ENCODE measurements at places on chromosomes 16 and 17. TPM values are rescaled to one million over a fixed set of nuclear protein-coding genes. Genes with fewer than 3 reads are reported as not detected.

Gene SOX9
- total RNA-seq: 55.7 TPM

Gene NPIPB9
- total RNA-seq: 19.4 TPM

Gene NEUROD2
- total RNA-seq: not detected

GRCh38 chr16:57643910-57644309, 15.5 kb downstream of the ADGRG1 start:
- DNase-seq: no peak

GRCh38 chr16:68927018-68927417, 83.7 kb downstream of the TANGO6 start:
- no peak for DNase-seq

DNA sequence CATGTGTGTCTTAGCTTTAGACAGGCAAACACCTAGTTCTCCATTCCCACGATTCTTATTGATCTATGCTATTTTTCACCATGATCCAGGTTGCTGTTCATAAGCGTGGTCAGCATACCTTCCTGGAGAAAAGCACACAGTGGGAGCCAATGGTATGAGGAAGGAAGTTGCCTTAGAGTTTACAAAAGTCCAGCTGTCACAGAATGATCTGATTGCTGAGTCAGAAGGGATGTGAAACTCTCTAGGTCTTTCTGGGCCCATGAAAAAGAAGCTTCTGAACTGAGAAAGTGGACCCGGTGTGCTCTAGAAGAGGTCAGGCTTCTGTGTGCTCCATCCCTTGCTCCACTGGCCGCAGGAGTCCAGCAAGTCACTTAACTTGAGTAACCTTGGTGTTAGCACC, 71.0 kb upstream of the CCL1 start:
- no peak for DNase-seq

GRCh38 chr16:81921085-81921814, 90.0 kb downstream of the SDR42E1 start:
- DNase-seq: no peak

- no peak for DNase-seq
Observed at GRCh38 chr17:74677558-74678466, 34.9 kb downstream of the CD300LF start.

DNA sequence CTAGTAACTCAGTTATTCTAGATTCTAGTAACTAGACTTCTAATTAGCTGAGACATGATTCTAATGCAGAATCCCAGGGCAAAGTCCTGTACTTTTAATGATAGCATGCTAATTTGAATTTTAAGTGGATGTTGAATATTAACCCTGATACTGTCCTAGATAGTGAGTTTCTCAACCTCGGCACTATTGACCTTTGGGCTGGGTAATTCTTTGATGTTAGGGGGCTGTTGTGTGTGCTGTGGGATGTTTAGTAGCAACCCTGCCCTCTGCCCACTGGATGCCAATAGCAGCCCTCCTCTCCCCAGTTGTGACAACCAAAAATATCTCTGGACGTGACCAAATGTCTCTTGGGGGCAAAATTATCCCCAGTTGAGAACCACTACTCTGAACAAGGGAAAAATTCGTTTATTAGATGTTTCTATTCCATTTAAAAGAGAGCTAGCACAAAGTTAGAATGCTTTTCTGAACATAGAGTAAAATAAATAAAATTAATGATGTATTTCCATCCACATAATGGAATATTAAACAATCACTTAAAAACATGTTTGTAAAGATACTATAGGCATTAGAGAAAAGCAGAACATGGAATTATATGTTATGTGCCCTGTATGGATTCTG, 30.2 kb downstream of the SALL1 start:
- DNase-seq: no peak

DNA sequence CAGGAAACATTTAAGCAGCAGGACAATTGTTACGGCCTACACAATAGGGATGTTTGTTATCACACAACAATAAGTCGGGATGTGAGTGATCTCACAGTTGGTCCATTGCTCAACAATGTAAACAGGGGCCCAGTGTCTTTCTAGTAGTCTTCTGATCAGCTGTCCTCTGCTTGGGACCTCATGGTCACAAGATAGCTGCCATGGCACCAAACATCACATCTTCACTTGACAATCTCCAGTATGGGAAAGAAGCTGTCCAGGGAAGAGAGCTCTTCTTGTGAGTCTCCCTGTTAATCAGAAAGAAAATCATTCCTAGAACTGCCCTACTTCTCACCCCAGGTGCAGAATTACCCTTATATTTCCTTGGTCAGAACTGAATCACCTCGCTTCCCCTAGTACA, 6.3 kb upstream of the GPRC5B start:
- no peak for DNase-seq

- DNase-seq: no peak
Observed at GRCh38 chr17:72244494-72244893, 123.7 kb downstream of the SOX9 start.

GRCh38 chr17:33297643-33298042, 4.5 kb upstream of the ASIC2 start:
- no peak for DNase-seq

GRCh38 chr17:4540687-4541327, 14.4 kb downstream of the MYBBP1A start:
- DNase-seq: no peak

GRCh38 chr16:4401510-4401909, 14.9 kb downstream of the CORO7 start:
- no peak for DNase-seq

DNA sequence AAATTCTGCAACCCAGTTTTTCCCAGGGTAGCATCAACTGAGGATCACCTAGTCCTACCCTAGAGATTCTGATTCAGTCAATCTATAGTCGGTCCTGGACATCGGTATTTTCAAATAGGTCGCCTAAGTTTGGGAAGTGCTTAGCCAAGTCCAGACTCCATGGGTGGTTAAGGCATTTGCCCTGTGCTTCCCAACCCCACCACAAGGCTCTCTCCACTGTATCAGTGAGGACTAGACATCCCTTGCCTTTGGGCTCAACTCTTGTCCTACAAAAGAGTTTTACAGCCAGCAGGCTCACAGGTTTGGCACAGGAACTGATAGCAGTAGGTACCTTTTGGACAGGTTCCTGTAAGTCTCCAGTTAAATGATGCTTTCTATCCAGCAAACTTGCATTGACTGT, 13.8 kb downstream of the HYDIN start:
- DNase-seq: no peak

DNA sequence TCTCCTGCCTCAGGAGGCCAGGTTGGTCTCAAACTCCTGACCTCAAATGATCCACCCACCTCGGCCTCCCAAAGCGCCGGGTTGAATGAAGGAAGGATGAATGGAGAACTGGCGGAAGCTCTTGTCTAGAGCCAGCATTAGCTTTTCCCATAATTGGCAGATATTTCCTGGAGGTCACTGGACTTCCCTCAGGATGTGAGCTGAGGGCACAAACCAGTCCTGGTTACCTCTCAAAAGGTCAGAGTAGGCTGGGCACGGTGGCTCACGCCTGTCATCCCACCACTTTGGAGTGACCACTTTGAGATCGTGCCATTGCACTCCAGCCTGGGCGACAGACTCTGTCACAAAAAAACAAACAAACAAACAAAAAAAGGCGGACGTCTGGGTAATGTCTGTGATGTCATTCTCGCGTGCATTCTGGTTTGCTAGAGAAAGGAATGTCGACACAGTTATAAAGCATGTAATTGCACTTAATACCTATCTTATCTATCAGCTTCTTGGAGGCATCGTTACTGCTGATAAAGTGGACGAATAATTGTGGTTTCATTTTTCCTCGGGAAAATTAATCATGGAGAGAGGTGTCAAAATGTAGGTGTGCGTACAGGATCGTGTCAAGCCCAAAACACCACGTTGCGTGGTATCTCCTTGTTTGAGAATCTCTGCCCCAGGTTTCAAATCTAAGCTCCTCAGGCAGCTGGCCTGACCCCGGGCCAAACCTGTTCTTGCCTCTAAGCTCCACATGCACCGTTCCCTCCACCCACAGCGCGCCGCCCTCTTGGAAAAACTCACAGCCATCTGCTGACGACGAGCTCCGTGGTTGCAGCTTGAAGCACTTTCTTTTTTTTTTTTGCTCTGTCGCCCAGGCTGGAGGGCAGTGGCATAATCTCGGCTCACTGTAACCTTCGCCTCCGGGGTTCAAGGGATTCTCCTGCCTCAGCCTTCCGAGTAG, 6.4 kb upstream of the CRK start:
- no peak for DNase-seq

- no peak for DNase-seq
Observed at GRCh38 chr17:20983359-20983637, 59.5 kb downstream of the USP22 start.

DNA sequence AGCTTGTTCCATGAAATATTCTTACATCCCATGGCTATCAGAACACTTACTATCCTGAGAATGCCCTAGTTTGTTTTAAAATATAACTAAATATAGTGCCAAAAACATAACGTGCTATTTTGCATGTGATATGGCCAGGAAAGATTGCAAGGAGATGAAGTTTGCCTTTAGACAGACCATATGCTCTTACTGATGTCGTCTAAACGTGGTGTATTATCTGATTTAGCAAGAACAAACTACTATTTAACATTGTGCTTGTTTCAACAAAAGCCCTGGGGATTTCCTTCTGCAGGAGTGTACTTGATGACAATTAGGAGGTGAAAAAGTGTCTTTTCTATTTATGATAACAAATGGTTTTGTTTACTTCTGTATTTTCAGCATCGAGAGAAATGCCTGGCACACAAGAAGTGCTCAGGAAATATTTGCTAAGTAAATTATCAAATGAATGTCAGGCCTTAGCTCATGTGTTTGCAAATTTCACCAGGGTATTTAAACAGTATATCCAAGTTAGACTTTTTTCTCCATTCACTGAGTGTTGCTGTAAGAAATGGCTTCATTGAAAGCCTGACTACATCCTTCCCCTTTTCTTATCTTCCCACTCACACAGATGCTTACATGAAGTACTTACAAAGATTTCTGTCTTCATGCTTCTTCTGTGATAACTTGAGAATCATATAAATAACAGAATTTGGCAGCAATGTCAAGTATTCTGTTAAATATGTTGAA, 1033.6 kb downstream of the CDH8 start:
- DNase-seq: no peak

DNA sequence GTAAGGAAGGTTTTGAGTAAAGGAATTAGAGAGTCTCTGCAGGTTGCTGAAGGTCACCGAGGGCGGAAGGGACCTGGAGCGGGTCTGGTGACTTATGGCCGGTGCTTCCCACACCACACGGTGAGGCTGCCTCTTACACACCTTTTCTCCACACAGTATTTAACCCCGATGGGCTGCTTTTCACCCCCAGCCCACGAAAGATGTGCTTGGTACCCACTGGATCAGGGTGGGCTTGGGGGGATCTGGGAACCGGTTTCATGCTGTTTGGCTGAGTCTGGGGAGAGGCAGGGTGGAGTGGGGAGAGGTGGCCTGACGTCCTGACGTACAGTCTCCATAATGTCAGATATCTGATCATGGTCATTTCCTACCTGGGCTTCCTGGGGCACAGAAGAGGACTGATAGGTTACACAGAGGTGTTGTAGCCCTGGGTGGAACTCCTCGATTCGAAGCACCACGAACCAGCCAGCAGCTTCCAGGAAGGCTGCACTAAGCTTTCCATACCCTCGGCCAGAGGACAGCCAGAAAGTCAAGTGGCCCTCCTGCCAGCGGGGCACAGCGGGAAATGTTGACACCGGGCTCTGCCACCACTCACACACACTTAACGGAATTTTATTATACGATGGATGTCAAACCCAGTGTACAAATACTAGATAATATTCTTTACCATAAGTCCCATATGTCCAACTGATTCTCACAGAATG, 34.0 kb downstream of the OR1D5 start:
- no peak for DNase-seq

DNA sequence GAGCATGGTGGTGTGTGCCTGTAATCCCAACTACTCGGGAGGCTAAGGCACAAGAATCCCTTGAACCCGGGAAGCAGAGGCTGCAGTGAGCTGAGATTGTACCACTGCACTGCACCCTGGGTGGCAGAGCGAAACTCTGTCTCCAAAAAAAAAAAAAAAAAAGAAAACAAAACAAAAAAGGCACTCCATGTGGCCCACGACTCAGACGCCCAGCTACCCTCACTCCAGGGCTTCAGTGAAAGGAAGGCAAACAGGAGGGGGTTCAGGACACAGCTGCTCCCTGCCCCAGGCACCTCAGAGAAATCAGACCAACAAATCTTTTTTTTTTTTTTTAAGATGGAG, 91.7 kb downstream of the LITAF start:
- no peak for DNase-seq

GRCh38 chr17:80539022-80539641, 5.5 kb upstream of the RPTOR start:
- no peak for DNase-seq

DNA sequence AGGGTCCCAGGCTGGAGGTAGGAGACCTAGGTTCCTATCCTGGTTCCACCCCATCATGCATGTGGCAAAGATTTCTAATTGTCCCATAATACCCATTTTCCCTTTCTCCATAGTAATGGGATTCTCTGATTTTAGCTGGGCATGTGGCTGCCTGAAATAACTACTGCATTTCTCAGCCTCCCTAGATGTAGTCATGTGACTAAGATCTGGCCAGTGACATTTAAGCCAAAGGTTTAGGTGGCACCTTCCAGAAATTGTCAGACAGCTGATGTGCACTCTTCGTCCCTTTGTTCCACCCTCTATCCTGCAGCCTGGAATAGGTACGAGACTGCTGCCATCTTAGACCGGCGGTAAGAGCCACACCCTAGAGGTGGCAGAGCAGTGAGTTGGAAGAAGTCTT, 8.2 kb downstream of the NXPH3 start:
- DNase-seq: no peak

DNA sequence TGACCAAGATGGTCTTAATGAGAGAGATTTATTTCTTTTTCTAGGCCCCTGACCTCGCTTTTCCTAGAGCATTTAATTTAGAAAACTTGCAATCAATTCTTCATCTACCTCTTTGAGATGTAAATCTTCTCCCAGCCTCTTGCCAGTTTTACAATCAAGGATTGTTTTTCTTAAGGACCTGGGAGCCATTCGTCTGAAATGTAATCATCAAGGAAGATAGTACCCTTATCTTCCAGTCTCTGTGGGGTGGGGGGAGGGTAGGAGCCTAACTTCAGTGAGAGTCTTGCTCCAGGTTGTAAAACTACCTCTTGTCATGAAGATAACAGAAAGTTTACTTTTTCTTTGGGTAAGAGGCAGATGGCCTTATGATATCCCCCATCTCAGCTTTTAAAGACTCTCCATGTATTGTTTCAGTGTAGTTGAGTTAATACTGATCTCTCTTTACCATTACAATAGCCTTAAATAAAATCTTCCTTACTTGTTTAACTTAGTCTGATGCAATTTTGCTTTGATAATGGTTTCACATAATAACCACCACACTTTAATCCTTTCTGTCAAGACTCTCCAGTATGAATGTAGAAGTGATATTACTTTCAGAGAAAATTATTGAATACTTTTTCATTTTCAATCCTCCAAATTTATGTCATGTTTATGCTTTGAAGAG, 110.2 kb upstream of the CPHXL start:
- DNase-seq: no peak

- DNase-seq: no peak
Observed at GRCh38 chr17:22373911-22374310, 681.6 kb downstream of the KCNJ18 start.

- DNase-seq: peak; percentile 80
Observed at GRCh38 chr17:65072660-65073071, 16.1 kb upstream of the GNA13 start.
